Stimulated activated CD4-positive, alpha-beta T cell treated with anti-CD3 and anti-CD28 coated beads, Interleukin-1b, Interleukin-23, amount 100 ng/mL, for 1 hour (primary cell): ENCODE measurements at places on chromosomes 6 and 20.

DNA sequence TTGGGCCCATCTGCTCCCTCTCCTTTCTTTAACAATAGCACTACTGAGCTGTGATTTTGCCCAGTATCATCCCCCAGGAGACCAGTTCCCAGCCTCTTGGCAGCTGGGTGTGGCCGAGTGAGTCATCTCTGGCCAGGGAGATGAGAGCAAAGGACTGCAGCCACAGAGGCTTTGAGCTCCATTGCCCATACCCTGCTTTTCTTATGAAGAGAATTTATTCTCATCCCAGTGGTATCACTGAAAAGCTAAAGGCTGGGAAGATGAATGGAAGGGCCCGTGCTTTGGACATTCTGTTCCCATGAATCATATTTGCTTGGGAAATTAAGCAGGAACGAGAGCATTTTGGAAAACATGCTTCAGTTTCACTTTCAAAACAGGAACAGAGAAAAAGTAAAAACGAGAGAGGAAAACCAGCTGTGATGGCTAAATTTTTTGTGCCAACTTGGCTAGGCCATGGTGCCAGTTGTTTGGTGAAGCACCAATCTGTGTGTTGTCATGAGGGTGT, 14.9 kb downstream of the CST3 start:
- no peak for DNase-seq

GRCh38 chr6:11210386-11211138, 21.9 kb downstream of the NEDD9 start:
- no peak for DNase-seq

GRCh38 chr20:15220009-15220656, 882.7 kb upstream of the FLRT3 start:
- no peak for DNase-seq

- no peak for DNase-seq
These were observed 302.6 kb downstream of the TAF4 start for GRCh38 chr20:61762886-61763739.

DNA sequence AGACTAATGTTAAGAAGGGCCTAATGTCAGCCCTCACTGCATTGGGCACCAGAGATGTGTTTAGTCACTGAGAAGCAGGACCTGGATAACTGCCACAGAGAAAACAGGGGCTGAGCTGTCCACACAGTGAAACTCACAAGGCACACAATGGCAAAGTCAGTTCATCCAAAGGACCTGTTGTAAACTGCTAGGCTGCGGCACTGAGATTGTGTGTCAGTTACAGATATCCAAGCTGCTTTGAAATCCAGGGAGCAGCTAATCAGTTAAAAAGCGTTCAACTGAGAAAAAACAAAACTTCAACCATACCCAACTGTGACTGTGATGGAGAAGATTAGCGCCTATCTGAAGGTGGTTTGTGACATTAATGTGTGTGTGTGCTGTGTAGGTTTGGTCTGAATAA, 27.8 kb upstream of the TMEM14A start:
- no peak for DNase-seq

- no peak for DNase-seq
These were observed 27.8 kb downstream of the ZNF451 start for GRCh38 chr6:57117796-57118195.

DNA sequence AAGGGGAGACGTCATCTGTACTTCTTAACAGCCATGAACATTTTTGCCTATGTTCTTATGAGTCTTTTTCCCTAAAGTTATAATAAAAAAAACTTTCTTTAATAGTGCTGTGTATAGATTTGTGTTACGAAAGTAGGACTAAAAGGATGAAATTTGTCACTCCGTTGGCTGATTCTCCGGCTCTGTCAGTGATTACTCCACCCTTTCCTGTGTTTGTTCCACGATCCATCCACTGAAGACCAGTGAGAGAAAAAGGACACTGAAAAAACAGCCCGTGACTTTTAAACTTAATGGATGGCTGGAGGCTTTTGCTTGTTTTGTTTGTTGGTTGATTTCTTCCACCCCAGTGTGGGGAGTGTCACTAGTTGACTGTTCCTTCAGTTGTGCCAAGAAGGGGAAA, 232.0 kb upstream of the NOX3 start:
- no peak for DNase-seq

DNA sequence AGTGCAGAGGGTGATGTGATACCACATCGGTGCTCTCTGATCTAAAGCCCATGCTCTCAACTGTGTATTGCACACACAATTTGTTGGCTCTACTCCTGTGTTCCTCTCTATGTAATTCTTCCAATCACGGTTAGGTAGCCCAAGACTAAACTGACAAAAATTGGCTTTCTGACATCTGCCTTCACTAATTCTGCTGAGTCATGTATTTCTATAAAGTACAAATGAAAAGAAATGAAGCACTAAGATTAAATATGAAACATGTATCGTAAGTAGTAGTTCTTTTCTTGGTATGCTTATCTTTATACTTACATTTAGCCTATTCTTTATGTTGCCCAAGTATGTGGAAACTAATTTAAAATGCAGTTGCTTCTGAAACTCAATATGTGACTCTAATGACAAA, 7.7 kb upstream of the MLIP start:
- no peak for DNase-seq

GRCh38 chr20:50040432-50041245, 57.9 kb downstream of the SNAI1 start:
- no peak for DNase-seq

DNA sequence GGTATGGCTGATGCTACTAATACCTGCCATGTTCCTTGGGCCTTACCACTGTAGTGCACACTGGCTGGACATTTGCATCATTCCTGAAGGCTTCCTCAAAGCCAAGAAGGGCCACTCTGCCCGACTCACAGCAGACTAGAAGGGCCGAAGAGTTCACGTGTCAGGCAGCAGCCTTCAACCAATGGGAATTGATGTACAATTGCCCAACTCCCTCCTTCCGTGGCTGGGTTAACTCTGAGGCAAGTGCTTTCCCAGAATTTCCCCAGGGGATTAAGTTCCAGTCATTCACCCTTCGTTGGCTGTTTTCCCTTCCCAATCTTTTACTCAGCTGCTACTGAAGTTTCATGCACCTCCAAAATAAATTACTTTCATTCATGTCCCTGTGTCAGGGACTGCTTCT, 29.8 kb downstream of the PSMB9 start:
- no peak for DNase-seq

- no peak for DNase-seq
These were observed 77.9 kb upstream of the RALY start for GRCh38 chr20:33915726-33916331.

- DNase-seq = no peak
These were observed 292.7 kb downstream of the TFAP2A start for GRCh38 chr6:10122164-10122563.

GRCh38 chr6:5781966-5782556, 224.7 kb downstream of the NRN1 start:
- DNase-seq = no peak

- DNase-seq = no peak
These were observed 69.2 kb upstream of the TBC1D7 start for GRCh38 chr6:13397359-13398068.

GRCh38 chr6:67683960-67684359, 951.1 kb upstream of the ADGRB3 start:
- DNase-seq = no peak

DNA sequence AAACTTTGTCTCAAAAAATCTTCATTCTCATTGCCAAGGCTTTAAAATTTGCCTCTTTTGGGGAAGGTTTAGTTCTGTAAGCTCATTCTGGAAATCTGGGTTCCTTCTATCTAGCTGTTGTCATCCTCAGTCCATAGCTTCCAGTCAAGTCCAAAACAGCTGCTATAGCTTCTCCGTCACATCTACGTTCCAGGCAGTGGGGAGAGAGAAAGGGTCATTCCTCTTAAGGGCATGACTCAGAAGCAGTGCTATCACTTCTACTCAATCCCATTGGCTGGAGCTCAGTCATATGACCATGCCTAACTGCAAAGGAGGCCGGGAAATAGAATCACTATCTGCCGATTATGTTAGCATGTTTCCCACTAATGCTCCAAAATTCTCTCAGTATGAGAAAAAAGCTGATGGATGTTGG, 141.4 kb upstream of the PTPN1 start:
- no peak for DNase-seq

DNA sequence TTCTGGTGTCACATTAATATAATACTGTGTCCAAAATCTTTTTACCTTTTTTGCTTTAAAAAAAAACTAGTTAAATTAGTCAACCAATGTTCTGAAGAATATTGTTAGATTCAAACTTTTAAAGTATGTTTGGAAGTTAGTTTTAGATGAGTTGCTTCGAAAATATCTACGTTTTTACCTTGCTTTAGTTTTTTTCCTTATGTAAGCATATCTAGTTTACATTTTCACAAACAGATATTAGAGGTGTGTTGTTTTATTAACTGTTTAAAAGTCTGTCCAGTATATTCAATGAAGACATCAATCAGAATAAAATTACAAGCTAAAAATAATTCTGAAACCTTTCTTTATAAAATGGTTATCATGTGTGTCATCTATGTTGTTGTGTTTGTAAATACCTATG, 375.0 kb upstream of the BTBD3 start:
- DNase-seq = no peak

DNA sequence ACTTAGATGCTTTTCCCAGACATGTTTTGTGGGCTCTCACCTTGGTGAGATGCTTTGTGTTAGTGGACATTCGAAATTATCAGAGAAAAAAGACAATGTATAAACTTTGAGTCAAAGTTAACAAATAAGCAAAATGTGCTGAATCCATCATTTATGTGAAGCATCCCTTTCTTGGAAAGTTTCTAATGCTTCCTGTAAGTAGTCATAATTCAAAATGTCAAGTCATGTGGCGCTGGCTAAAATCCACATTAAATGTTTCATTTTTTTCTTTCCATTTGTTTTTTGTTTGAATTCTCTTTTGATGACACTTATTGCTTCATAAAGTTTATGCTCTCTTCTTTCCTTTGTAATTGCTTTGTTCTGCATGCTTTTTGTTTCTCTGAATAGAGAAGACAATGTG, 107.2 kb upstream of the CENPW start:
- DNase-seq = no peak

DNA sequence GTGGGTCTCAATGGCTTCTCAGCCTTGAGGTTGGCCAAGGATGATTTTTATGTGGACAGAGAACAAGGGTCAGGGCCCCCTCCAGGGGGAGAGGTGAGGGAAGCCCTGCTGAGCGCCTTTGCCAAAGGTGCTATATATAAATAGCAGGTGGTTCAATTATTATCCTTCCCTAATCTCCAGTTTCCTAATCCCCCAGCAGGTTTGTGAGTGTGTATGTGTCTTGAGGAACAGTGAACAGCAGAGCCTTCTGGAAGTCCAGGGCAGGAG, 3.2 kb upstream of the SIRPA start:
- DNase-seq = no peak

DNA sequence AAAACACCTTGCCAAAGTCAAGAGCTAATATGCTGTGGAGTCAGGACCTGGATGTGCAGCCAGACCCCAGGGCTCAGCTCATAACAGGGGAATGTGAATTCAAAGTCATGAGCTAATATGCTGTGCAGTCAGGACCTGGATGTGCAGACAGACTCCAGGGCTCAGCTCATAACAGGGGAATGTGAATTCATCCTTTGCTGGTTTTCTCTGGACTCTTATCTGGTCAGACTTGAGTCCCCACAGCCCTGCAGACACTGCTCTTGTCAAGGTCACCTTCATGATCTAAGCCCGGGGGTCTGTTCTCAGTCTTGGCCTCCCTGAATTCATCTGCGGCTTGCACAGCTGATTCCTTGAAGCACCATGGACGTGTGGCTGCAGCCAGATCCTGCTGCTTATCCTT, 19.2 kb upstream of the GGTLC1 start:
- DNase-seq = no peak

DNA sequence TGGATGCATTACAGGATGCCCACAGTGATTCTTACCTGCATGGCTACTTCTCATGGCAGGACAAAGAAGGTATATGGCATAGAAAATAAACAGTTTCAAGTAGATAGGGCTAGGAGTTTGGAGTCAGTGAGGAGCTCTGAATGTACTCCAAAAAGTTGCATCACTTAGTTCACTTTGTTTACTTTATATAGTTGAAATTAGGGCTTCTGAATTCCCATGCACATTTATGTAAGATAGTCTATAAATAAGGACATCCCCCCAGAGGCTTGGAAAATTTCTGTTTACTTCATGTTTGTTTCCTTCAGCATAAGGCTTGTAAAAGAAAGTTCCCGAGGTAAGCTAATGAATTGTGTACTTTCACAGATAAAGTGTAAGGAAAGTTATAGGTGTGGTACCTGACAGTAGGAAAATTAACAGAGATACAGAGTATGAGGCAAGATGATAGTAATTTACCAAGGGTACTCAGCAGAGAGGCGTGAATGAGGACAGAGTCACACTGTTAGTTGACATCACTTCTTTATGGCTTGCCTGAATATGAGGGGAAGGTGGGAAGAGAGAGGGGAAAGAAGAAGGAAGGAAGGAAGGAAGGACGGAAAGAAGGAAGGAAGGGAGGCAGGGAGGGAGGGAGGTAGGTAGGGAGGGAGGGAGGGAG, 51.1 kb downstream of the ADTRP start:
- DNase-seq = no peak

DNA sequence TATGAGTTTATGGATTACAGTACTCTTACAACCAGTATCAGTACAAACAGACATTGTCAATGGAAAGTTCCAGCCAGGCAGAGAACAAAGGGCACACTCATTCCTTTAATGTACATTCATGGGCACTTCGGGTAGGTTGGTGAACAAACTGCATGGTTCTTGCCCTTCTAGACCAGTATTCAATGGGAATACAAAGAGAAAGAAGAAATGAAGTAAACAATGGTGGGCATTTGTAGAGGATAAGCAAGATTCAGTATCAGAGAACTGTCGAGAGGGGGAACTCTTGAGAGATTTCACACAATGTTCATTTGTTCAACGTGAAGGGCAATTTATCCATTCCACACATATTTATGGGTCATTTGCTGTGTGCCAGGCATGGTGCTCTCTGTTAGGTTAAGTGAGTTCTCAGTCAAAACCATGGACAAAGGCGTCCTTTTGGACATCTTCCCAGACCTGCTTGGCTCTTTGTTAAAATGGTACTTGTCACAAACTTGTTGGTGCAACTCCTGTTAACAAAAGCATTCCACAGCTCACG, 714.8 kb downstream of the DHX35 start:
- no peak for DNase-seq

GRCh38 chr20:21706261-21707195, 1.1 kb downstream of the PAX1 start:
- no peak for DNase-seq

- no peak for DNase-seq
These were observed 16.9 kb upstream of the IL17F start for GRCh38 chr6:52261229-52261628.

DNA sequence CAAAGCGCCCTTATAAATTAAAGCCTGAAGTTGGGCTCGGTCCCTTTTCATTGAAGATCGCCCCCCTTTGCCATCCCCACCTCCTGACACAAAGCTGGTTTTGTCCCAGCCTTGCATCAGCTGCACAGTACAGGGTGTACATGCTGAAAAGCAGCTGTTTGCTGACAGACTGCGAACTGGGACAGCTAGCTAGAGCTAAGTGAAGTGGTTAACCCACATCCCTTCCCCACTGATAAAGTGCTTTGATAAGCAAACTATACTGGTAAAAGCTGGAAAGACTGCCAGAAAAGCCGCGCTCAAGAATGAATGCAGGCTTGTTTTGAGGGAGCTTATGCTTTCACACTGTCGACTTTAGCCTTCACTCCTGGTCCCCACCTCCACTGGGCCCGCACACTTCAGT, 207.3 kb downstream of the GMDS start:
- no peak for DNase-seq
